ENCODE measurements at places on chromosomes 16 and 17.

DNA sequence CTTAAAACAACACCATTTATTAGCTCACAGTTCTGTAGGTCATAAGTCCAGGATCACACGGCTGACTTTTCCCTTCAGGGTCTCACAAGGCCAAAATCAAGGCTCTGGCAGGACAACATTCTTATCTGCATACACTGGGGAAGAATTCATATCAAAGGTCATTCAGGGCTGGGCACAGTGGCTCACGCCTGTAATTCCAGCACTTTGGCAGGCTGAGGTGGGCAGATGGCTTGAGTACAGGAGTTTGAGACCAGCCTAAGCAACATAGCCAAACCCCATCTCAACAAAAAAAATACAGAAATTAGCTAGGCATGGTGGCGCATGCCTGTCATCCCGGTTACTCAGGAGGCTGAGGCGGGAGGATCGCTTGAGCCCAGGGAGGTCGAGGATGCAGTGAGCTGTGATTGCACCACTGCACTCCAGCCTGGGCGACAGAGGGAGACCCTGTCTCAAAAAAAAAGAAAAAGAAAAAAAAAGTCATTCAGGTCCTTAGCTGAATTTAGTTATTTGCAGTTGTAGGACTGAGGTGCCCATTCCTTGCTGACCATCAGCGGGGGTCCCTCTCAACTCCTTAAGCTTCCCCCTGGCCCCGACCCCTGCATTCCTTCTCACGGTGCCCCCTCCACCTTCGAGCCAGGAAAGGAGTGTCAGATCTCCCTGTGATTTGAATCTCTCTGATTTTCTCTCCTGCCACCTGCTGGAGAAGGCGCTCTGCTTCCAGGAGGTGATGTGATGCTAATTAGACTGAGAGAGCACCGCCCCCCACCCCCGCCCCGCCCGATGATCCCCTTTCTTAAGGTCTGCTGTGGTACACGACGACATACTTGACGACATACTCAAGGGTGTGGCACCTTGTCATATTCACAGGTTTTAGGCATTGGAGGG, 91.8 kb upstream of the CLEC18A start:
- peak; percentile 82 for DNase-seq

GRCh38 chr16:495127-495748, 32.3 kb upstream of the CAPN15 start:
- DNase-seq = peak; percentile 82

DNA sequence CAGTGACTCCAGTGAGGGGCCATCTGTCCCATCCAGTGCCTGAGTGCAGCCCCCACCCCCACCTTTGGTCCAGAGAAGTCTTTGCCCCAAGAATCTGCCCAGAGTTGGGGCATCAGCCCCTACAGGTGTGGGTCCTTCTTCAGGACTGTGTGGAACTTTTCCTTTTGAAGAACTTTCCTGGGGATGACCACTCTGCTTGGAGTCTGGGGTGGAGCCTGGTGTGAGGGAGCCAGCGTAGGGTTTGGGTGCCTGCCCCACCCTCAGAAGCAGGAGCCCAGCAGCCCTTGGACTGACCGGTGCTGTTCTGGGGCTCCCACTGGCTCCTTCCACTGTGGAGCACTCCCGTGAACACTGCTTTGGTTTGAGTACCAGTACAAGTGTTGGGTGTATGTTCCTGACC, 19.3 kb downstream of the MPRIP start:
- DNase-seq = no peak

DNA sequence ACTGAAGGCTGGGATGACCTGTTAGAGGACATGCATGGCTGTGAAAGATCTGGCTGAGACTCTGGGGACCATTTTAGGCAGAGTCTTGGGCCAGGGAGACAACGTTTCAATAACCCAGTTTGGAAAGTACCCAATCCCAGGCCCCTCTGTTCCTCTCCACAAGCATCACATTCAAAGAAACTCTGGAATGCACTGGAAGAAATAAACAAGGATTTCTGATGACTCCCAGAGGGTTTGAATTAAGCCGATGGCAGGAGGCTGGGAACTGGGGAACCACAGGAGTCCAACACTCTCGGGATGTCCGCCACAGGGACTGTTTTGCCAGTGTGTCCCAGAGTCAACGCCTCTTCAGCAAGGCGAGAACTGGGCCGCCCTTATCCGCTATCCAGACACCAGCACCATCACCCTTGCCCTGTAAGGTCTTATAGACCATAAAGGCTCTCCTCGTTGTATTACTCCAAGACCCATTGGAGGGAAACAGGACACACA, 3.3 kb downstream of the PMP22 start:
- no peak for DNase-seq

- no peak for DNase-seq
These were observed 1.6 kb upstream of the KRTAP2-4 start for GRCh38 chr17:41067281-41067680.

- no peak for DNase-seq
These were observed 614.6 kb downstream of the MAF start for GRCh38 chr16:78985716-78986605.

- DNase-seq = no peak
These were observed 99.9 kb downstream of the CDK5R1 start for GRCh38 chr17:32586666-32587065.

DNA sequence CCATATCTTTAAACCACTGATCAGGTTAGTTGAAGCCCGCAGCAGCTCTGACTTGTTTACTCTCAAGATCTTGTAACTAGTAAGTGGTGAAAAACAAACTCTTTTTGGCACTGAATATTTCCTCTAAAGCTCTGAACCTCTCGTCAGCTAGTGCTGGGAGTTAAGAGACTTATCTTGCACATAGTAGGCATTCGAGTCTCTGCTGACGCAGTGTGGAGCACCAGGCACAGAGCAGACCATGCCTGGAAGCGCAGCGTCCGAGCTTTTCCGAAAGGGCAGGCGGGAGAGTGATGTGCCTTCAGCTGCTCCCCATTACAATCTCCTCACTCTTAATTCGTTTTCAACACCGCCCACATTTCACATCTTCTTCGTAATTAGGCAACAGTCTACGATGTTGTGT, 63.0 kb downstream of the SMG6 start:
- no peak for DNase-seq

DNA sequence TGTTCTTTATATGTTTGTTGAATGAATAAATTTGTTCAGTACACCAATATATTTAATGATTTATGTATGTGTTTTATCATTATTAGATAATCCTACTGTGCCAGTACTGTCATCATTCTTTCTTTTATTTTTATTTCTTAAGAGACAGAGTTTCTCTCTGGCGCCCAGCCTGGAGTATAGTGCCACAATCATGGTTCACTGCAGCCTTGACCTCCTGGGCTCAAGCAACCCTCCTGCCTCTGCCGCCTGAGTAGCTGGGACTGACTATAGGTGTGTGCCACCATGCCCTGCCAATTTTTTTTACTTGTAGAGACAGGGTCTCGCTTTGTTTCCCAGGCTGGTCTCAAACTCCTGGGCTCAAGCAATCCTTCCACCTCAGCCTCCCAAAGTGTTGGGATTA, 41.8 kb downstream of the PAFAH1B1 start:
- DNase-seq = no peak

- no peak for DNase-seq
These were observed 165.3 kb upstream of the GSE1 start for GRCh38 chr16:85447693-85448313.

DNA sequence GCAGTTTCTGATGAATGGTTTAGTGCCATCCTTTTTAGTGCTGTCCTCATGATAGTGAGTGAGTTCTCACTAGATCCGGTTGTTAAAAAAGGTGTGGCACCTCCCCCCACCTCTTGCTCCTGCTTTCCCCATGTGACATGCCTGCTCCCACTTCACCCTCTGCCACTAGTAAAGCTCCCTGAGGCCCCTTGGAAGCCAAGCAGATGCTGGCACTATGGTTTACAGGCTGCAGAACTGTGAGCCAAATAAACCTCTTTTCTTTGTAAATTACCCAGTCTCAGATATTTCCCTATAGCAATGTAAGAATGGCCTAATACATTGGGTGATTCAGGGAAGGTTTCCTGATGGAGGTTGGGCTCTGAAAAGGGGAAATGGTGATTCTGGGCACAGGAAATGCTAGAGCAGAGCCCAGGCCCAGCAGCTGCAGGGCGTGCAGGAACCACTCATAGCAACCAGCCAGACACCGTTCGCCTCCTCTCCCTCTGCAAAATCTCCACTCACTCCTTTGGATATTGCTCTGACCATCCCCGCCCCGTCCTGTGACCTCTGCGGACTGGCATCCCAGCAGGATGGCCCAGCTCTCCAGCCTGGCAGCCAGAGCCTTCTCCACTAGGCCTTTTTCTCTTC, 2.6 kb upstream of the ADORA2B start:
- no peak for DNase-seq

GRCh38 chr17:66228887-66229782, at the start of gene APOH:
Gene APOH (minus strand): TSS chr17:66229415. CDS start chr17:66229379, 36 bp downstream.
- DNase-seq = no peak

GRCh38 chr16:54484700-54485099, 198.1 kb upstream of the IRX3 start:
- no peak for DNase-seq

GRCh38 chr16:5875416-5875815, 777.8 kb upstream of the EEF2KMT start:
- DNase-seq = no peak

- DNase-seq = no peak
These were observed 58.3 kb downstream of the AKAP1 start for GRCh38 chr17:57143361-57143760.

GRCh38 chr17:30117675-30118081, 1.1 kb downstream of the NSRP1 start:
- no peak for DNase-seq

GRCh38 chr17:17525956-17526355, 29.8 kb upstream of the RASD1 start:
- no peak for DNase-seq

DNA sequence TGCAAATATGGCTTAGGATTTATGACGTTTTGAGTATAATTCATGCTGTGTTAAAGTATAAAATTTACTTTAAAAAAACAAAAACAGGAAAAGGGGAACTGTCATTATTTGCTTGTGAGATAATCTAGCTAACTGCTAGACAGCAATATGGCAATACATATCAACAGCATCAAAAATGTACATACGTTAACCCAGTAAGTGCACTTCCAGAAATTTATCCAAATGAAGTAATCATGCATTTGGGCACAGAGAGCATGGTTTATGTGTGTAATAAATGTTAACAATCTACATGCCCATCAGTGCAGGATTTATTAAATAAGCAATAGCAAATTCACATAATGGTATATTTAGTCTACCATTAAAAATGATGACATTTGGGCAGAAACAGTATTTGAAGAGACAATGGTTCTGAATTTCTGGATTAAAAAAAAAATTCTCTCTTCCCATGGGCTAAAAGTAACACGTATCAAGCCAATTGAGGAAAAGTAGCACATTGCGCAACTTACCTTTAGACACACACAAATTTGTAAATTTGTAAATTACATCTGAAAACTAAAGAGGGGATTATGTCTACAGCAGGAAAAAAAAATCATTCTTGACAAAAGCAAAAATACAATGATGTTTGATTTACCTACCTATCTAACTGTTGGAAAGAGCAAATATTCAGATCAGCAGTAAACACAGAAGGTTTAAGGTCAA, 80.2 kb downstream of the CACNG1 start:
- DNase-seq = no peak

DNA sequence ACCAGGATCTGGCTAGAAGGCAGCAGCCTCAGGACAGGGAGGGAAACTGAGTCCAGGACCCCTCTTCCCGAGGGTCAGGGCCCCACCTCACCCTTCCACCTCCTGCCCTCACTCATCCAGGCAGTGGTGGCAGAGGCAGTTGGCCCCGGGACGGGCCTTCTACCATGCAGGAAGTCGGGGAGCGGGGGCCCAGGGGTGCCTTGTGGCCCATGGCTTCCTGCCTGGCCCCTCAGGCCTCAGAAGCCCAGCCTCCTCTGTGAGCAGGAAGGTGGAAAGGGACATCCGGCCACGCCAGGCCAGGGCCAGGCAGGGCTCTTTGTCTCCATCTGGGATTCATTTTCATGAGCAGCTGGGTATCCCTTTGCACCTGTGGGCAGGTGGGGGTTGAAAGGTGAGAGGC, 58.5 kb downstream of the BAHCC1 start:
- no peak for DNase-seq

DNA sequence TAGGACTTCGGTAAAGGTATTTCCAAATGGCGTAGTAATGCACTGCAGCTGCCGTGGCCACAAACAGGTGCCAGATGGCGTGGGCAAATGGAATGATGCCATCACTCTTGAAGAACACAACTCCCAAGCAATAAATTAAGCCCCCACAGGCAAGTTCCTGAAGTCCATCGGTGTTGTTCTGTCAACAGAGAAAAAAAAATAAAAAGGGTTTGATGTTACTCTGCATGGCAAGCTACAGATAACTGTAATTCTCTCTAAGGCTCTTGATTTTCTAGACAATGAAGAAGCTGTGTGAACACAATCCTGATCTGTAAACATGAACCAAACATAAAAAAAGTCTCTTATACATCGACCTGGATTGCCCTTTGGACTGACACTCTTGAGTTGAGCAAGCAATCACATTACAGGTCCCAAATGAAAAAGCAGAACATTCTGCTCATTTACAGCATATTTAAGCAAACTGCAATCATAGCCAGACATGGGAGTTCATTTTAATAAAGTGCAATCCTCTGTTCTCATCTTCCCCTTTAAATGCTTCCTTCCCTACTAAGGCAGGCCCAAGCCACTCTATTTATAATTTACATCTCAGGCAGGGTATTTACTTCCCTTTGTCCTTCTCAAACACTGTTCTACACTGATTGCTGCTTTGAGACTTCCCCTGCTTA, 27.1 kb downstream of the MMD start:
- no peak for DNase-seq

DNA sequence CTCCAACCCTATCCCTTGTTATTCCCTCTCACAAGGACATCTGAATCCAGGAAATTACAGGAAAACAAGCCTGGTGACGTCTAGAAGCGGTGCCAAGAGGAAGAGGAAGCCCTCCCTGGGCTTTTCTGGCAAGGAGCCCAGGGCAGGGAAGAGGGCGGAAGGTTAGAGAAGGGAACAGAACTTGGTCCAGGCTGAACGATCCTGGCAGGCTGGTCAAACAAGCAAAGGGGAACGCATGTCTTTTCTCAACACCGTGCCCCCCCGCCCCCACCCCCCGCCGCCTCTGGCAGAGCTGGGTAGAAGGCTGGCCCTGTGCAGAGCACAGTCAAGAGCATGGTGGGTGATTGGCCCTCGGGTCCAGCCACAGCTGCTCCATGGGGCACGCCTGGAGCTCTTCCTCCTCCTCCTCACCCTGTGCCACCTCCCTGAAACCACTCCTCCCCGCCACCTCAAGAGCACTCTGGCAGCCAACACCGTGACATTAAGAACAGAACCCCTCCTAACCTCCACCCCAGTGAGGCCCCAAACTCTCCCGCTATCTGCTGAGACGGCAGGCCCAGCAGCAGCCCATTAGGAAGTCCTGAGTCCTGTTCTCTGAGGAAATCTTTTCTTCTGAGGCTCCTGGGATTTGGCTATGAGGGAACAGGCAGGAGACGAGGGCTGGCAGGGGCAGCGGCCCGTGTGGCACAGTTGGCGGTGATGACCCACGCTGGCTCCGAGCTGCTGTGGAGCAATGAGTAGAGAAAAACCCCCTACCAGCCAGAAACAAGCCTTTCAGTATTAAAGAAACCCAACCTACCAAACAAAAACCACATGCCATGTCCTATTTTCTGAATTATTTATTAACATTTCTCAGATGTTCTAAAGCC, 7.3 kb downstream of the C16orf86 start:
- DNase-seq = no peak

Data from iPS-NIHi11 (cell line).